GM10248 (cell line): ENCODE measurements at places on chromosomes 1 and 21.
A peak's percentile ranks its signal among the peaks of the same experiment; 100 is the strongest.

- peak; percentile 61 for DNase-seq
Observed at GRCh38 chr1:93814059-93814794, 64.8 kb downstream of the DNTTIP2 start.

GRCh38 chr1:96030312-96030711 lies 691.3 kb upstream of the PTBP2 start:
- no peak for DNase-seq

- no peak for DNase-seq
Observed at GRCh38 chr1:155247667-155248553, 7.4 kb downstream of the ENTREP3 start.

- no peak for DNase-seq
Observed at GRCh38 chr1:54601730-54602129, 21.6 kb downstream of the FAM151A start.

- DNase-seq = no peak
Observed at GRCh38 chr1:53572065-53572814, 113.0 kb downstream of the DMRTB1 start.

- no peak for DNase-seq
Observed at GRCh38 chr1:14238472-14239307, 359.8 kb upstream of the KAZN start.

DNA sequence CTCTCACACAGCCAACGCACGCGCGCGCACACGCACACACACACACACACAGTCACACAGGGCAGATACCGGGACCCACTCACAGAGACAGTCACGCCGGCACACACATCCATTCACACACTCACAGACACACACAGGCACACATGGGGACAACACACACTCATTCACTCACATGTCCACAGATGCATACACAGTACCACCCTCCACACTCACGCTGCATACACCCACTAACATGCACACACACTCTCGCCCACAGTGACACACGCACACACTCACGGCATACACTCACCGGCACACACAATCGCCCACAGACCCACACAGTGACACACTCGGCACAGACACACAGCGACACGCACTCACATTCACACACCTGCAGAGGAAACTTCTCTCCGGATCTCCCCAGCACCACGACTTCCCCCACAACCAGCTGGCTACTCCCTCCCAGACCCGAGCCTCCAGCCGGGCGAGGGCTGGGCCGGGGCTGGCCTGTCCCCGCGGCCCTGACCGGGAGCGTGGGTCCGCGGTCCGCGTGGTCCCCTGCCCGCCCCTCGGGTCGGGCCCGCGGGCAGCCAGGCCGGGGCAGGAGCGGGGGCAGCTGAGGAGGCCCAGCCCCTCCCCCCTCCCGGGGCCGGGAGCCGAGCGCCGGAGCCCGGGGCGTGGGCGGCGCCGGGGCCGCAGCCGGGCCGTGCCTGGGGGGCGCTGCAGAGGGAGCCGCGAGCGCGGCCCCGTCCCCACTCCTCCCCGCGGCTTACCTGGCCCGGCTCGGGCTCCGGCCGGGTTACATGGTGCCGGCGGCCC lies 552 bp downstream of the DLGAP3 start:
- DNase-seq = peak; percentile 57

- no peak for DNase-seq
Observed at GRCh38 chr1:175400766-175401165, 208.2 kb upstream of the KIAA0040 start.

- no peak for DNase-seq
Observed at GRCh38 chr1:4786055-4786454, 131.6 kb downstream of the AJAP1 start.

- no peak for DNase-seq
Observed at GRCh38 chr1:52416811-52417210, 12.4 kb downstream of the PRPF38A start.

DNA sequence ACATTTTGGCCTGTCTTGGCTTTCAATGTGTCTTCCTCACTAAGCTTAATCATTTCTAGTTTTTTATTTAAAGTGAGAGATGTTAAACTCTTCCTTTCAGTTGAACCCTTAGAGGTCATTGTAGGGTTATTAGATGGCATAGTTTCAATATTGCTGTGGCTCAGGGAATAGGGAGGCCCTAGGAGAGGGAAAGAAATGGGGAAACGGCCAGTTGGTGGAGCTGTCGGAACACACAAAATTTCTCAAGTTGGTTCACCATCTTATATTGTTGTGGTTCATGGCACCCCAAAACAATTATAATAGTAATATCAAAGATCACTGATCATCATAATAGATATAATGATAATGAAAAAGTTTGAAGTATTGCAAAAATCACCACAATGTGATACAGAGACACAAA lies 31.4 kb upstream of the KAZN start:
- DNase-seq = no peak

DNA sequence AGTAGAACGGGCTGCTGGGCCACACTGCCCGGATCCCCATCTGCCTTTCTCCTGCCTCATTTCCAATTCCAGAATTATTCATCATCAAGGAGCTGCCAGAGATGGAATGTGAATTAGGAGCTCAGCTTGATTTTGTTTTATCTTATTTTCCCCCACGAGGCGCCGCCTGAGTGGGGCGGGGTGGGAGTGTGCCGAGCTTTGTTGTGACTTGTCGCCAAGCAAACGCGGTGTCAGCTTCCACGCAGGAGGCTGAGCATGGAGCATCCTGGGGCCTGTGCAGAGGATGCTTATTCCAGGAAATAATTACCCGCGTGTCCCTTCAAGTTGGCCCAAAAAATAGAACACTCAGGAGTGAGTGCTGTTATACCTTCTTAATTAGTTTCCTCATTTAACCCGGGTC lies 91.2 kb downstream of the HMGB4 start:
- no peak for DNase-seq

- no peak for DNase-seq
Observed at GRCh38 chr1:156180471-156180870, 13.4 kb upstream of the SLC25A44 start.

- DNase-seq = no peak
Observed at GRCh38 chr1:58874757-58875755, 91.2 kb upstream of the JUN start.

GRCh38 chr1:160101037-160101716 lies 2.8 kb upstream of the IGSF8 start:
- peak; percentile 86 for DNase-seq

- DNase-seq = peak; percentile 65
Observed at GRCh38 chr1:157963713-157964112, 29.7 kb upstream of the KIRREL1 start.

DNA sequence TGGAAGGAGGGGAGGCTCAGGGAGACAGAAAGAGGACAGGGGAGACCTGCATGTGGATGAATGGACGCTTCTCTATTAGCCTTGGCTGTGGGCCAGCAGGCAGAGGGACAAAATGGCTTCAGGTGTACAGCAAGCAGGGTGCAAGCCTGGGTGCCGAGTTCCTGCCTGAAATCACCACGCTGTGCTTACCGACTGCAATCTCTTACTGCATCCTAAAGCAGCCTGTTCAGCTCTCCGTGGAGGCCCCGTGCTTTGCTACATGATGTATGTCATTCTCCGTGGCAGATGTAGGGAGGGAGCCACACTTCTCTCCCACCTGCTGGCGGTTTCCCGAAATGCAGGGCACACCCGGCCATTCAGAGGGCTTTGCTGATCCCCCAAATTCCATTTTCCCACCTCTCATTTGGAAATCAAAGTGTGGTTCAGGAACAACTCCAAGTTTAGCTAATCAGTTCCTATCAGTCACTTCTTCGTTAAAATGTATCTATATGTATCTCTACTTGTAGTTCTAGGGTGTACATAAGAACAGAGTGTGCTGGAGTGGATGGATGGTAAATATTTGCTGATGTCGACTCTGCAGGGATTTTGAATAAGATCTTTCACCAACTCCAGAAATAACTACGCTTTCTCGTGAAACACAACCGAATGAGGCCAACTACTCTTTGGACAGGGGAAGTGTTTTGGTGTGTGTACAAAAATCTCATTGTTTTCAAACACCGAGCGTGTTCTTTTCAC lies 122.3 kb upstream of the BACE2 start:
- DNase-seq = no peak

DNA sequence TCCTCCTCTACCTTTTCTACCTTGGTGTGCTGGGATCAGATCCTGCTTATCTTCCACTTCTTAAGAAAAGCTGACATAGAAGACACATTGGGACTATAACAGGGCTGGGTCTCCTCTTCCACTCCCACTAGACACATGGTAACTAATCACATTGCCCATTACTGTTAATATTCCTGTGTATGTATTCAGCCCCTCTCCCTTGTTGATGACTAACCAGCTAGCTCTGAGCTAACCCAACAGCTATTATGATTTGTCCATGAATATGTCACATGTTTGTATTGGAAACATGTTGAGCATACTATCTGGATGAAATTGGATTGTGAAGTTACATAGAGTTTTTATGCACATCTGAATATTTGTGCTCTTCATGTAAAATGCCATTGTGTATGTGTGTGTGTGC lies 52.9 kb downstream of the MPZL1 start:
- DNase-seq = no peak

DNA sequence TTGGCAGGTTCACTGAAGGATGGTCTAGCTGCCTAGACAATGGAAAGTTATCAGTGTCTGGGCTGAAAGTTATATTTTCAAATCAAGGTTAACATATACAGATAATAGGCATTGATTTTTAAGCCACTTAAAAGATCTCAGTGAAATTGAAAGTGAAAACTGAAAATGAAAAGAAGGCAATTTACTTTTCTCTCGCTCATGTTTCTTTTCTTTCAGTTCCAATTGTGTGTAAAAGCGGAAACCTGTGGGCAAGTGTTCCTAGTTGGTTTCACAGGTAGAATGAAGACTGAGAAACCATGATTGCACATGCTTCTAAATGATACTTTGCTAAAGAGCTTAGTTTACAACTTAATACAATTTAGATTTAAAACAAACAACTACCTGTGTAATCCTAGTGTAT lies 383.7 kb downstream of the ZP4 start:
- DNase-seq = peak; percentile 29

DNA sequence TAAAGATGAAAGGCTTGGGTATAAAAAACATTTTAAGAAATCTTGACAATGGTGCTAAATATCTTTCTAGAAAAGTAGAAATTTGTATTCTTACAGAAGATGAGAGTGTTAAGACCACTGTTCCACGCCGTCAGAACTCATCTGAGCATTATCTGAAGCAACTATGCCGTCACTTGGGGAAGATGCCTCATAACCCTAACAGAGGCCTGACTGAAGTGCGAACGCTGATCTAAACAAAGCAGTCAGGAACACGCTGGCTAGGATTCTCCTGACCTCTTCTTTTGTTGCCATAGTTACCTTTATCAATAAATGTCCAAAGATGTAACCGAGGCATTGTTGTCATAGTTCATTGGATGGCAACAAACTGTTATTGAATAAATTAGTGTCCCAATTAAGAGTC lies 612.4 kb downstream of the LTN1 start:
- no peak for DNase-seq

DNA sequence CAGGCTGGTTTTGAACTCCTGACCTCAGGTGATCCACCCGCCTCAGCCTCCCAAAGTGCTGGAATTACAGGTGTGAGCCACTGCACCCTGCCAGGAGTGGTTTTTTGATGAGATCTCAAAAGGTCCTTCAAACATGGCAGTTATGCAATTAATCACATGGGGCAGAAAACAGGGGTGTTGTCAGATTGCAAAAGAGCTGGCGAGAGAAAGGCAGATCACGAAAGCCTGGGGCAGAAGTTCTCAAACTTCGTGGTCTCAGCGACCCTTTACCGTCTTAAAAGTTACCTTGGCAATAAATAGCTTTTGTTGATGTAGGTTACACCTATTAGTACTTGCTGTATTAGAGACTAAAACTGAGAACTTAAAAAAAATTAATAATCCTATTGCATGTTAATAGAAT lies 16.1 kb downstream of the CNR2 start:
- DNase-seq = no peak

GRCh38 chr1:81693316-81693715 lies 107.4 kb upstream of the ADGRL2 start:
- DNase-seq = no peak

DNA sequence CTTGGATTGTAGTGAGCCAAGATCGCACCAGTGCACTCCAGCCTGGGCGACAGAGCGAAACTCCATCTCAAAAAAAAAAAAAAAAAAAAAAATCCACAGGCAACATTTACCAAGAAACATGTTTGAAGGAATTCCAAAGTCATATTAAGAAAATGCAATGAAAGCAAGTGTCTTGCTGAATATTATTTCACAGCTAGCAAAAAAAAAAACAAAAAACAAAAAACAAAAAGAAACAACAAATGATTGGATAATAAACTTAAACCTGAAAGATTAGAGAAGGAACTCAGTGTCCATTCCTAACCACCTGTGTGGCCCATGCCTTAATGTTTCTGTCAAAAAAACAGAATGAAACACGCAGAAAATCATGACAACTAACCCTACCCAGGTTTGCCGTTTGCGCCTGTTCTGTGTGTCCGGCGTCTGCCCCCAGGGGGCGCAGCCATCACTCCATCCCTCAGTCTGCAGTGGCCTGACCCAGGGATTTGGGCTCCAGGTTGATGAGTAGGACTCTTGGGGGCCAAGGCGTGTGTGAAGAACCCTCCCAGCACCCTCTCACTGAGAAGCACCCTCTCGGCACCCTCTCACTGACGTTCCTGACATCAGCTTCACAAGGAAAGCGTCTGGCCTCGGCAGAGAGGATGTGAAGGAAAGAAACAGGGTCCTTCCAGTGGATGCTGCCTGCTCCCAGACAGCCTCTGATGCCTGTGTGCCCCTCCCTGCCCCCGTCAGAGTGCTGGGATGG lies 19.2 kb upstream of the PTTG1IP start:
- peak; percentile 83 for DNase-seq

DNA sequence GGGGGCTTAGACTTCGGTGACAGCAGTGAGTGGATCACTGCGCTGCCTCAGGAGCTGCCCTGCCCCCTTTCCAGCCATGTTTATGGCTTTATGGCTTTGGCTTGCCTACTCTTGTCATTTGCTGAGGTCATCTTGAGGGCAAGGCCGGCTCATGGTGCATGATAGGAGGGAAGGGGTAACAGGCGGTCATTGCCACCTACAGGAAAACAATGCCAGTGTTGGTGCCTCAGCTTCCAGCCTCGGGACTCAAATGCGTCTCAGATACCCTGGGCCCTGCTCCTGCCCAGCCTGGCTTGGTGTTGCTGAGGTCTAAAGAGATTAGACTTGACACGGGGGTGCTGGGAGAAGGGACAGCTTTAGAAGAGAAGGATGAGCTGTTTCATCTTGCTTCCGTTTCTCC lies 14.5 kb downstream of the KDF1 start:
- no peak for DNase-seq
